Cardiac septum (tissue), 1 donor: ENCODE measurements at places on chromosomes 4 and X. TPM values are rescaled to one million over a fixed set of nuclear protein-coding genes. Genes with fewer than 3 reads are reported as not detected.

- DNase-seq, result no peak
These were observed 507.1 kb downstream of the CENPC start for GRCh38 chr4:67038228-67038566.

- DNase-seq, result no peak
These were observed 624.3 kb downstream of the ADGRL3 start for GRCh38 chr4:61824454-61824853.

- DNase-seq, result no peak
These were observed 53.1 kb downstream of the ABLIM2 start for GRCh38 chr4:8105306-8106100.

DNA sequence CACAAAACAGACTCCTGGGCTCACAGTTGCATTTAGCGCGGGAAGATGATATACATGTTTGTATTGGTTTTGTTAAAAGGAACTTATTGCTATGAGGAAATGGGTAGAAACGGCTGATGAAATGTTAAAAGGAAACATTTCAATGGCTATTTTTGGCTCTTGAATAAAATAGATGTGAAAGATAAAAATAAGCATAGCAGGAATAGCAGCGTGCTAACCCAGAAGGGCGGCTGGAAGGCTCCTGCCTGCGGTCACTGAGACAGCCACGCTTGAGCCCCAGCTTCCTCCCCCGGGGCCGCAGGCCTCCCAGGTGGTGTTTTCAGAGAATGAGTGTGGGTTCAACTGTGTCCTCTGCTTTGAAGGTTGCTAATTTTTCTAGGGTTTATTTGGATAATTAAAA lies 35.0 kb upstream of the CLCN4 start:
- DNase-seq, result no peak

The RAP1GDS1 gene
- 18.9 TPM for total RNA-seq
